ENCODE measurements at places on chromosomes 12 and 14. TPM values are rescaled to one million over a fixed set of nuclear protein-coding genes. Genes with fewer than 3 reads are reported as not detected.

ARHGEF40 gene
- 0.11 TPM for total RNA-seq

SLC17A8 gene
- not detected for total RNA-seq

OR6C1 gene
- not detected for total RNA-seq

EEA1 gene
- total RNA-seq, result 19.2 TPM

ALDH1L2 gene
- 1.4 TPM for total RNA-seq

HOXC10 gene
- total RNA-seq, result not detected

CEBPE gene
- total RNA-seq, result 0.21 TPM

HOXC9 gene
- not detected for total RNA-seq
